ENCODE measurements at places on chromosomes 6 and 20.

- peaks cover 25% of the 10 kb centered on the region for H3K27me3 ChIP-seq
- no peak overlapping the region for H3K27ac ChIP-seq
Observed at GRCh38 chr20:59925899-59926298, 7.5 kb downstream of the SYCP2 start.

- H3K36me3 ChIP-seq = no peaks in the 10 kb centered on the region
- no peak overlapping the region for H3K4me3 ChIP-seq
- DNase-seq = no peak
- H3K27me3 ChIP-seq = peaks cover 22% of the 10 kb centered on the region
Observed at GRCh38 chr20:56826306-56826704, 197.2 kb downstream of the TFAP2C start.

DNA sequence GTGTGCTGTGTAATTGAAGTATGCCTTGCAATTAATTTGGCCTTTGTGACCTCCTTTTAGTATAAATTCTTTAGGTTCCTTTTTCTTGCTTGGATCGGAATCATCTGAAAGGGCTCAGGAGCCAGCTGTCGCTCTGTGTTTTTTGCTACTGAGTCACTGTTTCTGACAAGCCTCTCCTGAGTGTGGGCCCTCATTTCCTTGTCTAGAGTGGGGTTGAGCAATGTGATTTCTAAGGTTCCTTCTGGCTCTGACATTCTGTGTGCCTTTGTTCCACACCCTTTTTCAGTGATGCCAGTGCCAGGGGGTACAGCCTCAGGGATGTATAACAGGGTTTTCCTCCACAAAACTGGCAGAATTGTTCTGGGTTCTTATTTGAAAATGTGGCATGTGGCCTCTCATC lies 26.5 kb downstream of the DAAM2 start:
- H3K27ac ChIP-seq = no peak overlapping the region
- H3K36me3 ChIP-seq = no peaks in the 10 kb centered on the region
- H3K4me1 ChIP-seq = no peaks in the 10 kb centered on the region
- DNase-seq = no peak
- H3K27me3 ChIP-seq = no peaks in the 10 kb centered on the region
- no peak overlapping the region for H3K4me3 ChIP-seq

DNA sequence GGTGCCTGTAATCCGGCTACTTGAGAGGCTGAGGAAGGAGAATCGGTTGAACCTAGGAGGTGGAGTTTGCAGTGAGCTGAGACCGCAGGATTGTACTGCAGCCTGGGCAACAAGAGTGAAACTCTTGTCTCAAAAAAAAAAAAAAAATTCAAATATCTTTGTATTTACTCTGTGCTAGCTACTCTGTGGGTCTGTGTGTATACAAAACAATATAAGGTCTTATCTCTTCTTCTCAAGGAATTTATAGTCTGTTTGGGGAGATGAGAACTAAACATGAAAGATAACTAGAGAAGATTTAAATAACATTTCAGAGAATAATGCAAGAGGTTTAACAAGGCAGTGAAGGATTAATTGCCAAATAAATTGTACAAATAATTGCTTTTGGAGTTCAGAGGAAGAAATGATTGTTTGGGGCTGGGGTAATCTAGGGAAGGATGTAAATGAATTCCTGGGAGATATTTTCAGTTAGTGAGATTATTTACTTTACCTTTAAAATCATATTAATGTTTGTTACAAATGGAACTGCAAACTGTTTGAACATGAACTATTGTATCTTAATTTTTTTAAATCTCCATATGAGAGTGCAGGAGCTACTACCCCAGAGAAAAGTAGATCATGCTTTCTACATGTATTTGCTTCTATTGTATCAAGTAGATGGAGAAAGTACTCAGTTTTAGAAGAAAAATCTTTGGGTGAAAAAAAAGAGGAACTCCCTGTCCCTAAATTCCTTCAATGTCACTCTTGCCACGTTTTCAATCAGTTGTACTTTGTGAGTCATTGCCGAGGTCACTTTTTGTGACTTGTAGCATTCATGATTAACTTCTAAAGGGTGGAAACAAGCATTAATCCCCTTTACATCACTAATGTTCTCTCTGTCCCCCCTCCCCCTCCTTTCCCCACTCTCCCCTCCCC lies 39.0 kb downstream of the NCOA3 start:
- H3K4me3 ChIP-seq = no peak overlapping the region
- H3K27ac ChIP-seq = peak overlapping the region; percentile 47
- peaks cover 30% of the 10 kb centered on the region for H3K36me3 ChIP-seq
- H3K27me3 ChIP-seq = no peaks in the 10 kb centered on the region
- no peak for DNase-seq

DNA sequence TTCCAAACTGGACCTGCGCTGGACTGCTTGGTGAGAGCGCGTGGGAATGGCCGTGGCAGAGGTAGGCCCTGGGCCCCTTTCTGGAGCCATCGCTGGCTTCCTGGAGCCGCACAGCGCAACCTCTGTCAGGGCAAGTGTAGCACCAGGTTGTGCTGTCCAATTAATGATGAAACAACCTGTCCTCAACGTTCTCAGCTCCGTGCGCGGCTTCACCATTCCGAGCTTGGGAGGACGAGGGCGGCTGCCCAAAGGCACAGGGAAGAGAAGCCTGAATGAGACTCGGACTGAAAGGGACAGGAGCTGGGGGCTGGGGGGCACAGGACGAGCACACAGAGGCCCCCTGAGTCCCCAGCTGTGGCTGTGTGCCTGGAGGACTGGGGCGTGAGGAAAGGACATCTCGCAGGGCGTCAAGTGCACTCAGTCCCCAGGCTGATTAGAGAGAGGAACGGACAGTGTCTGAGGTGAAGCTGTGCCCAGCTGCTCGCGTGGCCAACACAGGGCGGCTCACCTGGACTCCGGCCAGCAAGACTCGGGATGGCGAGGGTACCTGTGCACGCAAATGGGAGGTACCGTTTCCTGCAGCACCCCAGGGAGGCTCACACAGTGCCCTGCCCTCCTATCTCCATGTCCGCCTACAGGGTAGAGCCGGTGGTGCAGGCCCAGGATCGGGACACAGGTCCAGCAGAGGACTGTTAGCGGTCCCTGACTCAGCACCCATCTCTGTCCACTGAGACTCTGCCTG lies 403.3 kb downstream of the TAF4 start:
- H3K36me3 ChIP-seq = no peaks in the 10 kb centered on the region
- no peak overlapping the region for H3K4me3 ChIP-seq
- no peaks in the 10 kb centered on the region for H3K4me1 ChIP-seq
- DNase-seq = no peak
- H3K27me3 ChIP-seq = no peaks in the 10 kb centered on the region

DNA sequence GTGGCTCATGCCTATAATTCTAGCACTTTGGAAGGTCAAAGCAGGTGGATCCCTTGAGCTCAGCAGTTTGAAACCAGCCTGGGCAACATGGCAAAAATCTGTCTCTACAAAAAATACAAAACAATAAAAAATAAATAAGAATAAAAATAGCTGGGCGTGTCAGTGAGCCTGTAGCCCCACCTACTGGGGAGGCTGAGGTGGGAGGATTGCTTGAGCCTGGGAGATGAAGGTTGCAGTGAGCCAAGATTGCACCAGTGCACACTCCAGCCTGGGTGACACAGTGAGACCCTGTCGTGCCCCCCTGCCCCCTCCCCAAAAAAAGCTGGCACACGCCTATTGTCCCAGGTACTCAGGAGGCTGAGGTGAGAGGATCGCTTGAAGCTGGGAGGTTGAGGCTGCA lies 35.1 kb upstream of the SRPK1 start:
- H3K27me3 ChIP-seq = peaks cover 17% of the 10 kb centered on the region
- no peaks in the 10 kb centered on the region for H3K36me3 ChIP-seq
- no peak overlapping the region for H3K27ac ChIP-seq
- H3K4me3 ChIP-seq = no peak overlapping the region
- peaks cover 7% of the 10 kb centered on the region for H3K4me1 ChIP-seq

DNA sequence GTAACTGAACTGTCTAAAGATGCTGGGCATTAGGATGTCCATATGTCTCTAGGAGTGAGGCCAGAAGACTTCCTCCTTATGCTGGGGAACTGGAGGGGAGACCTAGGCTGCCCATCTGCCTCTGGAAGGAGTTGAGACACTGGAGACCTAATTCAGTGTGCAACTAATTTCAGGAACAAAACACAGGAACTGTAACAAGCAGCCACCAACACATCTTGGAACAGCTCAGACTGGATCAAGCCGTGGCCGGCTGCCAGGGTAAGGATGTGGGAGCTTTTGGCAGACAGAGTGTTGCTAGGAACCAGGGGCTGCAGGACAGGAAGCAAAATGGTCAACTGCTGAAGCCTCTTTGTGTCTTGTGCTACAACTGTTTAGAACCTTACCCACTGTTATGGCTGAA lies 16.4 kb upstream of the MAS1 start:
- H3K27ac ChIP-seq = no peak overlapping the region
- peaks cover 7% of the 10 kb centered on the region for H3K4me1 ChIP-seq
- no peak overlapping the region for H3K4me3 ChIP-seq

DNA sequence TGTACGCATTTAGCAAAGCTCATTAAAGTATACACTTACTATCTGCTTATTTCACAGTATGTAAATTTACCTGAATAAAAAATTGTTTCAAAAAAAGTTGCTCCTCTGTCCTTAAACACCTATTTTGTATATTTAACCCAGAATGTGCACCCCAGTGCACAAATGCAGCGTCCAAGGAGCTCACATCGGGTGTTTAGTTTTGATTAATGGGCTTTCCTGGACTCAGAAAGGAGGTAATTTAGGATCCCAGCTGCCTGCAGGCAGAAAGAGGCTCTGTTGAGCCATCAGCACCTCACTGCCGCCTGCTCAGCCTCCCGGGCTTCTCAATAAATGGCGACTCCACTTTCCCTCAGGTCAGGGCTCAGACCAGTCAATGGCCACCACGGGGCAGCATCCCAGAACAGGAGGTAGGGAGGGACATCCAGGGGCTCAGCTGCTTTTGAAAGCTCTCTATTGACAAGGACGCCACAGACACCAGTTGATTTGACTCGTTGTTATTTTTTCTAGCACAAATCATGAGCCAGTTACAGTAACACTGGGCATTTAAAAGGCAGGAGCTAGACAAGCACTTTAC lies 70.2 kb upstream of the TBC1D7 start:
- no peaks in the 10 kb centered on the region for H3K36me3 ChIP-seq
- H3K4me1 ChIP-seq = peaks cover 11% of the 10 kb centered on the region
- no peak for DNase-seq
- H3K4me3 ChIP-seq = no peak overlapping the region

DNA sequence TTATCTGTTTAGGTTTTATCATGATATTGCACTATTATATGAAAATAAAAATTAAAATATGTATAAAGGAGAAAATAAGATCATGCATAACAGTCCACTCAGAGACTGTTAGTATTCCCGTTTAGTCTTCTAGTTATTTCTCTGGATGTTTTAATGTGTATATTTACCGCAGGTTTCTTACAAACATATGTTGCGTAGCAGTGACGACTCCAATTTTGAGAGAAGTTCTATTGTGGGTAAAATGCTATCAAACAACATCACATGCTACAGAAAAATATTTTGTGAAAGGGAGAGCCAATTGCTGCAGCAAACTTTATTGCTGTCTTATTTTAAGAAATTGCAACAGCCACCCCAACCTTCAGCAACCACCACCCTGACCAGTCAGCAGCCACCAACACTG lies 72.4 kb upstream of the NXT1 start:
- no peak for DNase-seq
- no peak overlapping the region for H3K4me3 ChIP-seq
- peaks cover 4% of the 10 kb centered on the region for H3K27me3 ChIP-seq
- no peaks in the 10 kb centered on the region for H3K4me1 ChIP-seq

- H3K4me1 ChIP-seq = no peaks in the 10 kb centered on the region
- DNase-seq = no peak
- no peak overlapping the region for H3K27ac ChIP-seq
- H3K27me3 ChIP-seq = no peaks in the 10 kb centered on the region
- H3K36me3 ChIP-seq = no peaks in the 10 kb centered on the region
Observed at GRCh38 chr6:71602385-71603007, 283.9 kb upstream of the RIMS1 start.

GRCh38 chr6:19836799-19837510 lies at the start of gene ID4:
ID4 (plus strand) TSS chr6:19837370; CDS start chr6:19837755, 385 bp downstream.
- H3K36me3 ChIP-seq = peaks cover 2% of the 10 kb centered on the region
- no peak for DNase-seq
- H3K4me1 ChIP-seq = peaks cover 8% of the 10 kb centered on the region
- H3K4me3 ChIP-seq = no peak within 1 kb of the TSS
- peaks cover 59% of the 10 kb centered on the region for H3K27me3 ChIP-seq
- no peak within 1 kb of the TSS for H3K27ac ChIP-seq

GRCh38 chr20:22379472-22379871 lies 204.9 kb downstream of the FOXA2 start:
- no peak overlapping the region for H3K27ac ChIP-seq
- peaks cover 1% of the 10 kb centered on the region for H3K4me1 ChIP-seq
- no peaks in the 10 kb centered on the region for H3K27me3 ChIP-seq
- H3K4me3 ChIP-seq = no peak overlapping the region

- peak; percentile 36 for DNase-seq
- peak overlapping the region; percentile 90 for H3K27ac ChIP-seq
- no peaks in the 10 kb centered on the region for H3K27me3 ChIP-seq
- peaks cover 25% of the 10 kb centered on the region for H3K4me1 ChIP-seq
- peaks cover 4% of the 10 kb centered on the region for H3K36me3 ChIP-seq
Observed at GRCh38 chr6:105900125-105900937, 185.8 kb upstream of the PRDM1 start.

DNA sequence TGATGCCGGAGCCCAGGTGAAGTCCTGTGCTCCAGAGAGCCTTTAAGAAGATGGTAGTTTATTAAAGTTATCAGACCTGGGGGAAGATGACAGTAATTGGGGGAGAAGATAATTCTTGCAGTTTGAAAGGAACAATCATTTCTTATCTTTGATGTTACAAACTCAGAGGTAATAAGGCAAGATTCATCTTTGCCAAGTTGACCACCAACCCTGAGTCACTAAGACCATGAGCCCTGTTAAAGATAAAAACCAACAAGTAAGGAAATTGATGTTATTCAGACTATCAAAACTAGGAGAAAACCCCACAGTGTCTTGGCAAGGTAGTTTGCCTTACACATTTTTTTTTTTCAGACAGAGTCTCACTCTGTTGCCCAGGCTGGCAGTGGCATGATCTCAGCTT lies 73.1 kb downstream of the MKKS start:
- H3K4me3 ChIP-seq = no peak overlapping the region
- DNase-seq = no peak
- H3K27me3 ChIP-seq = peaks cover 21% of the 10 kb centered on the region
- H3K36me3 ChIP-seq = no peaks in the 10 kb centered on the region

GRCh38 chr6:26273673-26274588 lies 91.1 kb upstream of the BTN3A2 start:
- H3K27me3 ChIP-seq = no peaks in the 10 kb centered on the region
- peak; percentile 60 for DNase-seq
- H3K4me1 ChIP-seq = peaks cover 34% of the 10 kb centered on the region
- no peak overlapping the region for H3K4me3 ChIP-seq
- H3K36me3 ChIP-seq = peaks cover 2% of the 10 kb centered on the region

DNA sequence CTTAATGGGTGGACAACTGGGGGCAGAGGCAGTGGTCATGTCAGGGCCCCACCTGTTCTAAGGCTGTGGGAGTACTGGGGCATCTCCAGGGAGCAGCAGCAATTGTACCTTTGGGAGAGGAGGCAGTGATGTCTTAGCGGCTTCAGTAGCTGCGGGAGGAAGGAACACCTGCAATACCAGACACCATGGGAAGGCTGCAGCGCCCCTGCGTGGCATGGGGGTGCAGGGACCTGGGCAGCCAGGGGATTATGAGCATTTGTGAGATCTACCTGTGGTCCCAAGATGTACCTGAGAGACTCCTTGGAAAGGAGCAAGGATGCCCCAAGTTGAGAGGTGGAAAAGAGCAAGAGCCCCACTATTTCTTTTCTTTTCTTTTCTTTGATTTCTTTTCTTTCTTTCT lies 112.1 kb upstream of the GPR6 start:
- no peak for DNase-seq
- H3K4me1 ChIP-seq = no peaks in the 10 kb centered on the region
- no peak overlapping the region for H3K27ac ChIP-seq
- peaks cover 7% of the 10 kb centered on the region for H3K27me3 ChIP-seq
- no peaks in the 10 kb centered on the region for H3K36me3 ChIP-seq
- no peak overlapping the region for H3K4me3 ChIP-seq

- no peak overlapping the region for H3K4me3 ChIP-seq
- no peak for DNase-seq
- peaks cover 2% of the 10 kb centered on the region for H3K27me3 ChIP-seq
- no peaks in the 10 kb centered on the region for H3K36me3 ChIP-seq
- no peak overlapping the region for H3K27ac ChIP-seq
Observed at GRCh38 chr6:163191704-163192537, 222.6 kb upstream of the QKI start.
